Smooth muscle cell of trachea (primary cell): ENCODE measurements at places on chromosomes 5 and 9. TPM values are rescaled to one million over a fixed set of nuclear protein-coding genes. Genes with fewer than 3 reads are reported as not detected.

AK8 gene
- 0.17 and 1.6 TPM in 2 replicates for total RNA-seq

NUDT2 gene
- 35.1 and 35.5 TPM in 2 replicates for total RNA-seq

GFPT2 gene
- total RNA-seq, result 44.7 and 67.6 TPM in 2 replicates

PDZD2 gene
- 0.50 and 1.7 TPM in 2 replicates for total RNA-seq

PLAC8L1 gene
- total RNA-seq, result not detected in 2 replicates

NMUR2 gene
- total RNA-seq, result not detected in 2 replicates

BARHL1 gene
- total RNA-seq, result not detected in 2 replicates

KDM4C gene
- 30.4 and 30.8 TPM in 2 replicates for total RNA-seq

SLC6A19 gene
- total RNA-seq, result not detected in 2 replicates

MYMK gene
- total RNA-seq, result not detected in 2 replicates

SPINK9 gene
- total RNA-seq, result not detected in 2 replicates

FOXD4L5 gene
- total RNA-seq, result 0.15 and 0.17 TPM in 2 replicates

NEUROG1 gene
- total RNA-seq, result not detected in 2 replicates

LECT2 gene
- total RNA-seq, result not detected in 2 replicates

HTR4 gene
- total RNA-seq, result not detected in 2 replicates

KCNMB1 gene
- total RNA-seq, result not detected in 2 replicates

GPX3 gene
- total RNA-seq, result 7.6 and 18.4 TPM in 2 replicates

ADAMTSL2 gene
- total RNA-seq, result under 0.01 and 0.15 TPM in 2 replicates

GAPT gene
- total RNA-seq, result 0.17 TPM in 1 of 2 replicates, not detected in the other

SMU1 gene
- 33.4 and 38.5 TPM in 2 replicates for total RNA-seq

DMAC1 gene
- 7.9 and 9.2 TPM in 2 replicates for total RNA-seq

CCL27 gene
- total RNA-seq, result 0.15 and 0.17 TPM in 2 replicates

C9orf50 gene
- 0.17 and 0.44 TPM in 2 replicates for total RNA-seq

CCL28 gene
- total RNA-seq, result 1.3 and 2.9 TPM in 2 replicates

MSX2 gene
- 1.9 and 15.9 TPM in 2 replicates for total RNA-seq

WASHC1 gene
- total RNA-seq, result 5.4 and 10.3 TPM in 2 replicates

SPATA31A3 gene
- total RNA-seq, result not detected in 2 replicates

EDIL3 gene
- 23.9 and 40.4 TPM in 2 replicates for total RNA-seq

DDX31 gene
- 9.7 and 14.1 TPM in 2 replicates for total RNA-seq

MACIR gene
- total RNA-seq, result 7.7 and 7.9 TPM in 2 replicates

EGFLAM gene
- 2.5 and 3.0 TPM in 2 replicates for total RNA-seq

PCDHB3 gene
- total RNA-seq, result 0.29 and 0.50 TPM in 2 replicates

SPINK13 gene
- not detected in 2 replicates for total RNA-seq
